ENCODE measurements at places on chromosomes 5 and 9. TPM values are rescaled to one million over a fixed set of nuclear protein-coding genes. Genes with fewer than 3 reads are reported as not detected.

DNA sequence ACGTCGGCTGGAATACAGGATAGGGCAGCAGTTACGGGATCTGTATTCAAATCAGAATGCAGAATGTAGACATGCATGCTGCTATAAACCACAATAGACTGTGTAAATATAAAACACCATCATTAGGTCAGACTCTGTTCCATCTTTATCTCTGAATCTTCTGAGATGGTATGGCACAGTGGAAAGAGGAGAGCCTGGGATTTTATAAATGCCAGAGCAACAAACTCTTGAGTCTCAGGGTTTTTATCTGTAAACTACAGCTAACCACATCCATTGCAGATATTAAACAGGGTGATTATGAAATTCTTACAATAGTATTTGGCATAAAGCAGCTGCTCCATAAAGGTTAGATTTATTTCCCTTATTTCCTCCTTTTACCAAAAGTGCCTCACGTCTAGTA lies 108.7 kb downstream of the ZDHHC21 start:
- H3K27ac ChIP-seq: no peak overlapping the region
- no peak for DNase-seq
- no peak overlapping the region for H3K4me3 ChIP-seq
- H3K4me1 ChIP-seq: no peaks in the 10 kb centered on the region
- H3K27me3 ChIP-seq: no peaks in the 10 kb centered on the region
- no peaks in the 10 kb centered on the region for H3K36me3 ChIP-seq

FOXD4L4 gene
- 0.30 TPM for total RNA-seq

S1PR3 gene
- total RNA-seq: 0.19 TPM

SPATA31A3 gene
- not detected for total RNA-seq

DIPK1B gene
- 1.6 TPM for total RNA-seq

DNA sequence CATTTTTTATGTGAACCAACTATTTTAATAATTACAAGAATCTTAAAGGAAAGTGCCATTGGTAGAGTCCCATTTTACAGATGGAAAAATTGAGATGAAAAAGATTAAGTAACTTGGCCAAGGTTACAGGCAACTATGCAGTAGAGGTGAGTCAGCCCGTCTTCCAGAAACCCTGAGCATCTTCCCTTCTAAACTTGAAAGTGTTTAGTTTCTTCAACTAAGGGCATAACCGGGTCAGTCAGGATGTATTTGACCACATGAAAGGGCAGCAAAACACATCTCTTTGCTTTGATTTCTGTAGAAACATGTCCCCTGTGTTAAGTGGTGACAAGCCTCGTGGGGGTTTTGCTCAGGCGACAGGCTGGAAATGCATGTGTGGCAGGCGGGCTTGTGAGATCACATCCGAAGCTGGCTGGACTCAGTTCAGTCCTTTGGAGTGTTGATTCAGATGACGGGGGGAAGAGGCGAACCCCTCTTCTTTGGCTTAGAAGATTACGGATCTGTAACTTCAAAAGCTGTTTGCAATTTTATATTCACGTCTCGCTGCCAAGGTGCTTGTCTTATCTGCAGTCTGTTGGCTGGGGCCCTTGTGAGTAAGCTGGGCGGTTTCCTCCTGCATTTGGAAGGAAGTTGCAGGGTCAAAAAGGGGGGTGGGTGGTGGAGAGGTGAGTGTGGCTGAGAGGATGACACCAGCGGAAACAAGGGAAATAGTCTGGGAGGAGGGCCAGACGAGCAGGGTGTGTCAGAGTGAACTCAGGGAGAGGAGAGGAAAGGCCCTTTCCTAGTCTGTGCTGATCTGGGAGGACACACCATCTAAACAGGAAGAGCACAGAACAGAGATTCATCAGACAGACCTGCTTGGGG lies 78.9 kb upstream of the RPS23 start:
- H3K36me3 ChIP-seq: no peaks in the 10 kb centered on the region
- H3K27me3 ChIP-seq: no peaks in the 10 kb centered on the region
- peak; percentile 84 for DNase-seq
- peak overlapping the region; percentile 60 for H3K27ac ChIP-seq

DNA sequence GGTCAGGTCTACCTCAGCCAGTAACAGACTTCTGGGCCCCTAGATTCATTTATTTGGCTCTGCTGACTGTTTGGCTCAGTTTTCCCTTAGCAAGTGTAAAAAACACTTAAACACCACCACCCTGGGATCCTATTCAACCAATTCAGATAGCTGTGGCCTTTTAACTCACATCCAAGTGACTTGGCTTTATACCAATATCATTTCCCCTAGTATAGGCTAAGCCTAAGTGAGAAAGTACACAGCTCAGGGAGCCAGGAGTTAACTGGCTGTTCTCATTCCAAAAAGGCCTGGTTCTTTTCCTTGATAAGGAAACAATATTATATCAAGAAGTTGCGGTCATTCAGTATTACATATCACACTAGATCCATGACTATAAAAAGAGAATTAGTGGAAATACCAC lies 163.5 kb downstream of the ARL15 start:
- H3K36me3 ChIP-seq: no peaks in the 10 kb centered on the region
- no peak overlapping the region for H3K4me3 ChIP-seq
- no peak for DNase-seq
- H3K27me3 ChIP-seq: no peaks in the 10 kb centered on the region

CD74 gene
- 908 TPM for total RNA-seq

SNX30 gene
- 15.8 TPM for total RNA-seq

ITK gene
- 481 TPM for total RNA-seq

DNA sequence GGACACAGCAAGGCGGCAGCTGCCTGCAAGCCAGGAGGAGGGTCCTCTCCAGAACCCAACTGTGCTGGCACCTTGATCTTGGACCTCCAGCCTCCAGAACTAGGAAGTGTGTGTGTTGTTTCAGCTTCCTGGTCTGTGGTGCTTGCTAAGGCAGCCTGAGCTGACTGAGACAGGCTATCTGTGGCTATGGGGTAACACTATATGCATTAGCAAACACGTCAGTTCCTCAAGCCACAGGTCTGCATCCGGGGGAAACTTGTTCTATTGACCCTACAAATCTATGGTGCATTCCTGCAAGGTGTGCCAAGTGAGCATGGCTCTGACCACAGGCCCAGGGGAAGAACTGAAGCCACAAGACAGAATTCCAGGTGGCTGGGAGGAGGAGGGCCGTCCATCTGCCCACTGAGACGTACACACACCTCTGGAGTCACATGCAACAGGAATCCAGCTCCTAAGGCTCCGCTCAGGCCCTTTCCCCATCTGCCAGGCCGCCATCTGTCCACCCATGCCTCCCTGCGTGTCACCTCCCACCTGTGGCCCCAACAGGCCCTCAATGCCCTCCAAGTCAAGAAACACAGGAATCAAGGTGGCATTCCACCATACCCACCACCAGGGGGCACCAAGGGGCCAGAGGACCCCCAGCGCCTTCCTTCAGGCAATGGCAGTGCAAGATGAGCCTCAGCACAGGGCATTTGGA lies 174.9 kb downstream of the ROR2 start:
- H3K27ac ChIP-seq: no peak overlapping the region
- no peak overlapping the region for H3K4me3 ChIP-seq
- no peaks in the 10 kb centered on the region for H3K27me3 ChIP-seq
- DNase-seq: peak; percentile 33
- no peaks in the 10 kb centered on the region for H3K4me1 ChIP-seq
- no peaks in the 10 kb centered on the region for H3K36me3 ChIP-seq

DNA sequence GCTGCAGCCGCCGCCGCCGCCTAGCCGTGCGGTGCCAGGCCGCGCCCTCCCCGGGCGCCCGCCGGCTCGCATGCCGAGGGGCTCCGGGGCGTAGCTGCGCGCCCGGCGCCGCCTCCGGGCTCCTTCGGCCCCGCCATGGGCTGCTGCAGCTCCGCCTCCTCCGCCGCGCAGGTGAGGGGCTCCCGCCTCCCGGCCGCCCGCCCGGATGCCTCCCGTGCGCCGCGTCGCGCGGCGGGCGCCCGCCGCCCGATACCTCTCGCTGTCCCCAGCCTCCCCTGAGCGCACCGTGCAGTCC lies 230 bp downstream of the SLC44A1 start:
- peak overlapping the region; percentile 59 for H3K4me3 ChIP-seq
- no peaks in the 10 kb centered on the region for H3K27me3 ChIP-seq
- H3K27ac ChIP-seq: peak overlapping the region; percentile 67
- no peak for DNase-seq
- no peaks in the 10 kb centered on the region for H3K36me3 ChIP-seq

Measured in naive thymus-derived CD4-positive, alpha-beta T cell (primary cell).